ENCODE measurements at places on chromosomes 12 and 14. TPM values are rescaled to one million over a fixed set of nuclear protein-coding genes. Genes with fewer than 3 reads are reported as not detected.

The PRIMA1 gene
- total RNA-seq = 0.77 TPM

The NFATC4 gene
- 2.7 TPM for total RNA-seq

The CCNB1IP1 gene
- total RNA-seq = 37.0 TPM

The SERPINA10 gene
- total RNA-seq = not detected

The CLEC9A gene
- not detected for total RNA-seq

The SERPINA12 gene
- not detected for total RNA-seq

The ING4 gene
- total RNA-seq = 12.7 TPM

Data from psoas muscle (tissue), 8 donors.